ENCODE measurements at places on chromosomes 2 and 18.

DNA sequence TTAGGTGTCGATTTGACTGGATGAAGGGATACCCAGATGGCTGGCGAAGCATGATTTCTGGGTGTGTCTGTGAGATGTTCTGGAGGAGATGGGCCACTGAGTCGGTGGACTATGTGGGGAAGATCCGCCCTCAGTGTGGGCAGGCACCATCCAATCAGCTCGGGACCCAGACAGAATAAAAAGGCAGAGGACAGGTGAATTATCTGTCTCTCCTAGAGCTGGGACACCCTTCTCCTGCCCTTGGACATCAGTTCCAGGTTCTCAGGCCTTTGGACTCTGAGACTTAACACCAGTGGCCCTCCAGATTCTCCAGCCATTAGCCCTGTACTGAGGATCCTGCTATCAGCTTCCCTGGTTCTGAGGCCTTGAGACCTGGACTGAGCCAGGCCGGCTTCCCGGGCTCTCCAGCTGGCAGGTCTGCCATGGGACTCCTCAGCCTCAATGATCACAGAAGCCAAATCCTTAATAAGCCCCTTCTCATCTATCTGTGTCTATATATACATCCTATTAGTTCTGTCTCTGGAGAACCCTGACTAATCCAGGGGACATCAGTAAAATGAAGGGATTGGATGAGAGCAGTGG lies 11.7 kb downstream of the PROC start:
- no peak for DNase-seq

DNA sequence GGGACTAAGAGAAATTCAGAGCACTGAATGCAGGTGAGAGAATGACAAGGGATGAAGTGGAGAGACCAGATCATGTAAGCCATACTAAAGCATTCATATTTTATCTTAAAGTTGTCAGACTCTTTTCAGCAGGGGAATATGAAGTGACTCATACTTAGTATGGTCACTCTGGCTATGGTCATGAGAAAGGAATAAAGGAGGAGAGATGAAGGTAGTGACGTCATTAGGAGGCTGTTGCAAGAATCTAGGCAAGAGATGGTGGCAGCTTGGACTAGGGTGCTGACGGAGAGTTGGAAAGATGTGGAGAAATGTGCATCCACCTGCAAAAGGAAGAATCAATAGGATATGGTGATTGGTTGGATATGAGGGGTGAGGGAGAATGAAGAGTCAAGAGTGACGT lies 203.2 kb upstream of the ACVR2A start:
- DNase-seq, result no peak

GRCh38 chr2:227513113-227513512 lies 41.2 kb downstream of the AGFG1 start:
- no peak for DNase-seq

- DNase-seq, result no peak
These were observed 589.9 kb downstream of the XIRP2 start for GRCh38 chr2:167478196-167478595.

DNA sequence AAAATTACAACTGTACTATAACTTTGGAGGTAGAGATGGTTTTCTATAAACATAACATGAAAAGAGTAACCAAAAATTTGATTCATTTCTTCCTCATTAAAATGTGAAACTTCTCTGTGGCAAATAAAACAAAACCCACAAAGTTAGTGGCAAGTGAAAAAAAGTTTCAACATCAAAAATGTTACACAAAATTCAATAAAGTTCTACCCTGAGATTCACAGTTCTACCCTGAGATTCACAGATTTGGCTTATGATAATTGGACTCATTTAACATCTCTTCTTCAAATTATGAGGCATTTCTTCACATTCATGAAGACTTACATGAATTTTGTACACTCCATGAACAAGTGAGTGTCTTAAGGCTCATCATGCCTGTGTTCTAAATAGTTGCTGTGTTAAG lies 51.0 kb downstream of the AAK1 start:
- DNase-seq, result no peak
